KBM-7 (cell line): ENCODE measurements at places on chromosomes 11 and 22.

- peak; percentile 74 for DNase-seq
Measured at GRCh38 chr11:64894070-64894811, 15.8 kb upstream of the EHD1 start.

- DNase-seq = no peak
Measured at GRCh38 chr22:18066181-18066859, 11.5 kb upstream of the PEX26 start.

DNA sequence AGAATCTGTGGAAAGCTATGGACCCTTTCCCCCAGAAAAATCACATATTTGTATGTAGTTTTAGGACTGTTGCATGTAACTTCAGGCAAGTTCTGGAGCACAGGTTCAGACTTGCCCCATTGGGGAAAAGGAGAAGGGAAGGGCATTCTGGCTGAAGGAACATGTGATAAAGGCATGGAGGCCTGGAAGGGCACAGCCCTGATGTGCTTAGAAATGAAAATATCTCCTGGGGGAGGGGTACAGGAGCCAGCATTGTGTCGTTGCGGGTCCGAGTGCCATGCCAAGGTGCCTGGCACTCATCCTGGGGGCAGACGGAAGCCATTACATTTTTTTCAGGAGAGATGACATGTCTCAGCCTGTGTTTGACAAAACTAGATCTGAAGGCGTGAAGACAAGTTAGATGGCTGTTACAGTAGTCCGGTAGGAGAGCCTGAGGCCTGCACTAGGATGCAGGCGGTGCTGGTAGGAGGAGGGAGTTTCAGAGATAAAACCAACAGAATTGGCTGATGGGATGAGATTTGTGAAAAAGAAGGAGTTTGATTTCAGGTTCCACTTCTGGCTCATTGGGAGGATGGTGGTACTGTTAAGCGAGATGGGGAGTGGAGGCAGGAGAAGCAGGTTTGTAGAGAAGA, 96.9 kb downstream of the TEAD1 start:
- DNase-seq = no peak

DNA sequence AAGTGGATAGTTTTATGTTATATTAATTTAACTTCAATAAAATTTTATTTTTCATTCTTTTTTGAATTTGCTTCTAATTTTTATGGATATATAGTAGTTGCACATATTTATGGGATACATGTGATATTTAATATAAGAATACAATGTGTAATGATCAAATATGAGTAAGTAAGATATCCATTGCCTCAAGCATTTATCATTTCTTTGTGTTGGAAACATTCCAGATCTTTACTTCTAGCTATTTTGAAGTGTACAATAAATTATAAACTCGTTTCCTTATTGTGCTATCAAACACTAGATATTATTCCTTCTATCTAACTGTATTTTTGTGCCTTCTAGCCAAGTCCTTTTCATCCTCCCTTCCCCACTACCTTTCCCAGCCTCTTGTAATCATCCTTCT, 17.0 kb downstream of the EXPH5 start:
- DNase-seq = no peak

DNA sequence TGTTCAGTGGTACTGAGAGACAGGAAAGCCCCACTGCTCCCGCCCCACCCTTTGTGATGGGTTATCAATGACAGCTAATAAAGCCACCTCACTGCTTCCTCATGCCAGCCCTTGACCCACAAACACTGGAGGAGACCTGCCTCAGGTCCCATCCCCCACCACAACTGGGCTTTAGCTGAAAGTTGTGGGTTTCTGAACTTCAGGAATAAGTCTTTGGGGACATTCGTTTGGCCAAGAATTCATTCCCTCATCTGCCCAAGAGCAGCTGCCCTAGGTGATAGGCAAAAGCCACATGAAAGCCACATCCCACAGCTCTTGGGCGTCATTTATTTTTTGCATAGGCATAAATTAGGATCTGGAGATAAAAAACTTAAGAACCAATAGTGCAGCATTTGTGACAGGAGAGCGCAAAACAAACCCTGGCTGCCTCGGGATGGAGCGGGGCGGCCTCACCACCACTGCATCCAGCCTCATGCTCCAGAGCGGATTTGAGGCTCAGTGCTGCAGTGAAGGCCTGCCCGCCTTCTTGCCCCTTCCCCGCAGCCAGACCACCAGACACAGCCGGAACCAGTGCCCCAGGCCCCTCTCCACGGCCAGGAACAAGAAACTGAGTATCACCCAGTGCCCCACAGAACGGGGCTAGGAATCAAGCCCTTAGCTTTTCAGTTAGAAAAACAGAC, 21.2 kb downstream of the SUN2 start:
- no peak for DNase-seq

- peak; percentile 80 for DNase-seq
Measured at GRCh38 chr11:118488480-118489109, 38.7 kb upstream of the TTC36 start.

DNA sequence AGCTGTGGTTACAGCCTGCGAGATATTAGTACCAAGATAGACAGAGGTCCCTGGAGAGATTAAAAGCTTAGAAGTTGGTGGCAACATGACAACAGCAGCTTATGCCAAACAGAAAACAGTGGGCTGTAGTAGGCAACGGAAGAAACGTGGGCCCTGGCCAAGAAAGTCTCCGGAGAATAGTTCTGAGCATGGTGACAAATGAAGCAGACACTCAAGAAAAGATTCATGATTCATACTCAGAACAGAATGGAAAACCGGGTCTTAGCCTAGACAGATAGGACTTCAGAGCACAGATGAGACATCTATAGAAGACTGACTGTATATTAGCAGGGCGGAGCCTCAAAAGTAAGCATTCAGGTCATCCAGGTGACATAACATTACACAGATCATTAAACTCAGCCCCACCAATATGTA, 727.4 kb downstream of the ETS1 start:
- no peak for DNase-seq

DNA sequence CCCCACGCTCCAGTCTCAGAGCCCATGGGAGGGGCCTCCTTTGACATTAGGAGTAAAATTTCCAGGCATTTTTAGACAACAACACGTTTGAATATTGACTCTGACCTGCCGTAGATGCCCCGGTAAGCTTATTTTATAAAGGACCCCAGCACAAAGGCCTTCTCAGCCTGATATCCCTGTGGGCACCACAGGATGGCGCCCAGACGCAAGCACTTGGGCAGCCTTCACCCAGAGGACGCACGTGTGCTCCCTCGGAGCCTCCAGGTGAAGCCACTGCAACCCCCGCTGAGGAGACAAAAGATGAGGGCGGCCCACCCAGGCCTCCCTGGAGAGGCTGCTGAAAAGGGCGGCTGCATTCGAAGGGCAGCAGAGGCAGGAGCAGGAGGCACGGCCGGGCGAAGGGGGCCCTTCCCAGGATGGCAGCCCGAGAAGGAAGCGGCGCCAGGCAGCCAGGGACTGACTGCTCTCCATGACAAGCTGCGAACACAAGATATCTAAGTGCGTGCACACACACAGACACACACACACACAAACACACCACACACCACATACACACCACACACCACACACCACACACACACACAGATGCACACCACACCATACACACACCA, 15.2 kb upstream of the TH start:
- DNase-seq = peak; percentile 69

GRCh38 chr11:124890151-124890550, 7.5 kb downstream of the ROBO4 start:
- no peak for DNase-seq

GRCh38 chr11:102771351-102771750, 9.1 kb downstream of the MMP10 start:
- no peak for DNase-seq

DNA sequence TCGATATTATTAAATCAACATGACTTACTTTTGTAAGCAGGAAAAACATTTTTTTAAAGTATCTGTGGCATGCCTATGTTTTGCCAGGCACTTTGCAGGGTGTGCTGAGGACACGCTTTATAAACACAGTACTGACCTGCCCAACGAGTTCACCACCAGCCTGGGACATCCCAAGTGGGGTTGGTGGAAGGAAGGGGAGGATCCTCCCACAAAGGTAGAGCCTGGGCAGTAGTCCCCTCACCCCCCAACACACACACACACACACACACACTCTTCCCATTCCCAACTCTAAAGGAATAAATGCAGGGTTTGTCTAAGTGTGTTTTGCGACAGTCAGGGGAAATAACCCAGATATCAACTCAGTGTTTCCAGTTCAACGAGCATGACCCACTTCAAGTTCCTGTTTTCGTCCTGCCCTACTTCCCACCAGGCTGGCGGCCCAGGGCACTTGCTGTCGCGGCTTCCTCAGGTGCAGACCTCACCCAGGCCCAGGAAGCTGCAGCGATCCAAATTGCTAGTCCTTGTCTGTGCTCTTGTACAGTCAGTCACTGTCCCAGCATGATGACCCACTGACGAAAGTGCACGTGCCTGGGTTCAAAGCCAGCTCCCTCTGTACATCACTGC, 3.1 kb downstream of the CERK start:
- peak; percentile 78 for DNase-seq

- peak; percentile 56 for DNase-seq
Measured at GRCh38 chr11:67082071-67082791, 25.6 kb downstream of the RHOD start.

- no peak for DNase-seq
Measured at GRCh38 chr11:57700425-57700824, 11.6 kb downstream of the MED19 start.

- no peak for DNase-seq
Measured at GRCh38 chr11:5966958-5967357, 1.3 kb downstream of the OR56A5 start.

DNA sequence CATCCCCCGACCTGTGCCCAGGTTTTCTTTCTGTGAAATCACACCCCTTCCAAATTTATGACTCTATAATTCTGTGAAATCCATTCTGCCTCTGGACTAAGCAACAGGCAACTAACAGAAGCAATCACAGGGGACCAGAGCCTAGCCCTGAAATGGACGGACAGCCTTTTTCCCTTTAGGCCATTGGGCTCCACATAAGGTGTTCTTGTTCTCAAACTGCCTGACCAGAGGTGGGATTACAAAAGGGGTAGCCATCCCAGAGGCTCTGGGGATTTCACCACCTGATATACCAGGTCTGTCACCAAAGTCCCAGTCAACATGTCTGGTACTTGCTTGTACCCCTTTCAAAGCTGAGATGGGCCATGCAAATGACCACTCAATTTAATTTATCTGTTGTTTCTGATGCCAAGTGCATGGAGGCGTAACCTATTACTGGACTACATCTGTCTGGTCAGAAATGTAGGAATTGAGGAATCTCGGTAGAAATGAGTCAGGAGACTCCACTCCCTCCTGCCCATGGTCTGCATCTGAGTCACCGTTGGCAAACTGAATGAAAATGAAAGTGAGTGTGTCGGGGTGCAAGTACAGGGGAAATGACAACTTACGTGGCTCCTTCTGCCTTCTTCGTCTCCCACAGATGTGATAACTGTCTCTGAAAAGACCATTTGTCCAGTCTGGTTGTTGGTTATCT, 10.2 kb downstream of the DKK3 start:
- DNase-seq = no peak

DNA sequence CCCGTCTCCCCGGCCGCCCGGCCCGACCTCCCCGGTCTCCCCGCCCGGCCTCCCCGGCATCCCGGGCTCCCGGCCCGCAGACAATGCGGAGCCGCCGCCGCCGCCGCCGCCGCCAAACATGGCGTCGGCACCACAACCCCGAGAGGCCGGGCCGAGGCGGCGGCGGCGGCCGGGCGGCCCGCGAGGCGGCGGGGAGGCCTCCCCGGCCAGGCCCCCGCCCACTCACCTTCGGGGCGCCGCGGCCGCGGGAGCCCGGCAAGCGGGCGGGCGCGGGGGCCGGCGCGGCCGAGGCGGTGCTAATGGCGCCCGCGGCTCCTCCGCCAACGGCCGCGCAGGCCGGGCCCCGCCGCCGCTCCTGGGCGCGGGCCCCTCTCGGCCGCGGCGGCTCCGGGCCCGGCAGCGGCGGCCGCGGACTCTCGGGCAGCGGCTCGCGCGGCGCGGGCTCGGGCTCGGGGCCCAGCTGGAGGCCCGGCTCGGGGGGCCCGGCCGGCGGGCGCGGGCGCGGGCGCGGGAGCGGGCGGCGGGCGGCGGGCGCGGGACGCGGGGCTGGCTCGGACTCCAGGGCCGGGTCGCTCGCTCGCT, 311 bp downstream of the BRD1 start:
- DNase-seq = no peak

GRCh38 chr11:116613206-116613875, 159.4 kb downstream of the BUD13 start:
- DNase-seq = no peak

GRCh38 chr11:12100841-12101242, 9.5 kb upstream of the MICAL2 start:
- no peak for DNase-seq

- DNase-seq = no peak
Measured at GRCh38 chr11:65116370-65117205, 913 bp downstream of the ZNHIT2 start.

- no peak for DNase-seq
Measured at GRCh38 chr11:8213376-8213775, 44.6 kb upstream of the RIC3 start.

DNA sequence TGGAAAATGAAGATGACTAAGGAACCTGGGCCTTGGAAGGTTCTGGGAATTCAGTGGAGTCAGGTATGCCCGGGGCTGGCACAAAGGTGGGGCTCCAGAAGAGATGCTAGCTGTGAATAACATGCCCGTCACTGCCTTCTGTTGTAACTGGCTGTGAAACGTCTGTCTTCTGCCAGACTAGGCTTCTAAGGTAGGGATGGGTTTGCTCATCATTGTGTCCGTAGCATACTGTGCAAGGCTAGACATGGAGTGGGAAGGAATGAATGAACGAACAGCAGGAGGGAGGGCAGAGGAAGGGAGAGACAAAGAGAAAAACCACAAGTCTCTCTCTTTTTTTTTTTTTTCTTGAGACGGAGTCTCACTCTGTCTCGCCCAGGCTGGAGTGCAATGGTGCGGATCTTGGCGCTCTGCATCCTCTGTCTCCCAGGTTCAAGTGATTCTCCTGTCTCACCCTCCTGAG, 327.4 kb downstream of the MN1 start:
- no peak for DNase-seq

DNA sequence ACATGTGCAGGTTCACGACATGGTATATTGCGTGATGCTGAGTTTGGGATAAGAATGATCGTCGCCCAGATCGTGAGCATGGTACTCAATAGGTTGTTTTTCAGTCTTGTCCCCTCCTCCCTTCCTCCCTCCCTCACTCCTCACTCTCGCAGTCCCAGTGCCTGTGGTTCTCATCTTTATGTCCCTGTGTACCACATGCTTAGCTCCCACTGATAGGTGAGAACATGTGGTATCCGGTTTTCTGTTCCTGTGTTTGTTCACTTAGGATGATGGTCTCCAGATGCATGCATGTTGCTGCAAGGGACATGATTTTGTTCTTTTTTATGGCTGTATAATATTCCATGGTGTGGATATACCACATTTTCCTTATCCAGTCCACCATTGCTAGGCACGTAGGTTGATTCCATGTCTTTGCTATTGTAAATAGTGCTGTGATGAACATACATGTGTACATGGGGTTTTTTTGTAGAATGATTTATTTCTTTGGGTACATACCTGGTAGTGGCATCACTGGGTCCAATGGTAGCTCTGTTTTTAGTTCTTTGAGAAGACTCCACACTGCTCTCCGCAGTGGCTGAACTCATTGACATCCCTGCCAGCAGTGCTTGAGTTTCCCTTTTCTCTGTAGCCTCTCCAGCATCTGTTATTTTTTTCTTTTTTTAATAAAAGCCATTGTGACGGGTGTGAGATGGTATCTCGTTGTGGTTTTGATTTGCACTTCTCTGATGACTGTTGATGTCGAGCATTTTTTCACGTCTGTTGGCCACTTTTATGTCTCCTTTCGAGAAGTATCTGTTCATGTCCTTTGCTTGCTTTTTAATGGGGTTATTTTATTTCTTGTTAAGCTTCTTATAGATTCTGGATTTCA, 16.4 kb downstream of the ZBED4 start:
- peak; percentile 50 for DNase-seq

- peak; percentile 38 for DNase-seq
Measured at GRCh38 chr11:2377511-2378443, 667 bp downstream of the CD81 start.
